ENCODE measurements at places on chromosomes 12 and 14.

DNA sequence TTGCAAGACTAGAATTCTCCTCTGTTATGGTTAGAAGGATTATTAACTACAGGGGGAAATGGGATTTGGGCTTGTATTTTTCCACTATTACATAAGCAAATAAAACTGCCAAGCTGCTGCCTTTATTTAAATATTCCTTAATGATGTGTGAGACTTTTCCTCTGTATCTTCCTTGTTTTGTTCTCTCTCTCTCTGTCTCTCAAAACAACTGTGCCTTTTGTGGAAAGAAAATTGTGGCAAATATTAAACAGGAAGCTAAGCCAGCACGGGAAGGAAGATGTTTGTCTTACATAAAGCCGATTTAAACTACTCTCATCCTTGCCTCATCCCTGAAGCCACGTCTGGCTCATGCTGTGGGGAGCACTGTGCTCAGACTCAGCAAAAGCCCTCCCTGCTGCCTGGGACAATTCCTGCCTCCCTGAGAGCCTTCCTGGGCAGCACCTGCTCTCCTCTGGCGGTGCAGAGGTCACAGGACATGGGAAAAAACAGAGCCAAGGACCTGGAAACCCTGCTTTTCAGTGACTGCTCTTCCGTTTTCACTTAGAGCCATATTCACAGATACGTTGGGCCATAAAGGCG is 237.2 kb downstream of the SLC15A4 start:
- no peak for DNase-seq
- no peak overlapping the region for H3K4me3 ChIP-seq
- no peaks in the 10 kb centered on the region for H3K36me3 ChIP-seq

GRCh38 chr14:89134640-89135039 is 282.4 kb downstream of the FOXN3 start:
- H3K36me3 ChIP-seq: peaks cover 2% of the 10 kb centered on the region
- H3K27me3 ChIP-seq: no peaks in the 10 kb centered on the region
- H3K4me3 ChIP-seq: no peak overlapping the region
- DNase-seq: no peak
- H3K4me1 ChIP-seq: no peaks in the 10 kb centered on the region

GRCh38 chr14:25837551-25837965 is 760.3 kb downstream of the NOVA1 start:
- H3K4me1 ChIP-seq: no peaks in the 10 kb centered on the region
- H3K27ac ChIP-seq: no peak overlapping the region
- H3K36me3 ChIP-seq: no peaks in the 10 kb centered on the region
- no peak overlapping the region for H3K4me3 ChIP-seq
- no peaks in the 10 kb centered on the region for H3K27me3 ChIP-seq
- no peak for DNase-seq

GRCh38 chr12:53976172-53976822 is 1.5 kb upstream of the HOTAIR start:
- H3K4me3 ChIP-seq: no peak overlapping the region
- peaks cover 12% of the 10 kb centered on the region for H3K4me1 ChIP-seq
- H3K27ac ChIP-seq: peak overlapping the region; percentile 51
- H3K27me3 ChIP-seq: peaks cover 80% of the 10 kb centered on the region
- DNase-seq: no peak
- no peaks in the 10 kb centered on the region for H3K36me3 ChIP-seq

DNA sequence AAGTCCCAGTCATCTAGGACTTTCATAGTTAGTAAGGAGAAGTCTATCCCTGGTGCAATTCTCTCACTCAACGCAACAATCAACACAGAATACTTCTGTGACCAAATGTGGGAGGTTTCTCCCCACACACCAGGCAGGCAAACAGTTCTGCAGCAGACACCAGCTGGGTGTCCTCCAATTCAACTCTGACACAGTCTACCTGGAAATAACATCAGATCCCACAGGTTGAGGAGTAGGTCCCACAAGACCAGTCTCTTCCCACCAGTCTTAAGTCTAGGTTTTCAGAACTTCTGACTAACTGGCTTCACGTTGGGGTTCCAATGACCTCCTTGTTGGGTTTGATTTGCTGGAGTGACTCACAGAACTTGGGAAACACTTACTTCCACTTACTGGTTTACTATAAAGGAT is 14.8 kb downstream of the ACOT6 start:
- H3K27me3 ChIP-seq: peaks cover 7% of the 10 kb centered on the region
- no peak for DNase-seq
- peaks cover 2% of the 10 kb centered on the region for H3K36me3 ChIP-seq
- no peak overlapping the region for H3K4me3 ChIP-seq

DNA sequence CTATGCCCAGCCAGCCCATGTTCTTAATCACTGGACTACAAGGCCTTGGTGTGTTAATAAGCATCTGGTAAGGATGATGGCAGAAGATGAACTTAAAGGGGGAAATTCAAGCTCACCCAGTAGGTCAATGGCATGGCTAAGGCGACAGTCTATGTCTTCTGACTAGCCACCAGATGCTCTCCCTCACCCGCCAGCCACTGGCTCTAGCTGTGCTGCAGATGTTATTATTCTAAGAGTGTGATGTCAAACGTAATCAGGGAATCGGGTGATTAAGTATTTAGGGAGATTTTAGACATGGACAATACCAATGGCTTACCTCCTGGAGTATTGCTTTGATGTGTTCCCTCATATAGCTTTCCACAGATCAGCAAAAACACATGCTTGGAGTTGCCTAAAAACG is 39.2 kb upstream of the MAX start:
- no peaks in the 10 kb centered on the region for H3K4me1 ChIP-seq
- no peak overlapping the region for H3K4me3 ChIP-seq
- no peak overlapping the region for H3K27ac ChIP-seq
- peaks cover 33% of the 10 kb centered on the region for H3K27me3 ChIP-seq
- no peak for DNase-seq
- peaks cover 5% of the 10 kb centered on the region for H3K36me3 ChIP-seq

DNA sequence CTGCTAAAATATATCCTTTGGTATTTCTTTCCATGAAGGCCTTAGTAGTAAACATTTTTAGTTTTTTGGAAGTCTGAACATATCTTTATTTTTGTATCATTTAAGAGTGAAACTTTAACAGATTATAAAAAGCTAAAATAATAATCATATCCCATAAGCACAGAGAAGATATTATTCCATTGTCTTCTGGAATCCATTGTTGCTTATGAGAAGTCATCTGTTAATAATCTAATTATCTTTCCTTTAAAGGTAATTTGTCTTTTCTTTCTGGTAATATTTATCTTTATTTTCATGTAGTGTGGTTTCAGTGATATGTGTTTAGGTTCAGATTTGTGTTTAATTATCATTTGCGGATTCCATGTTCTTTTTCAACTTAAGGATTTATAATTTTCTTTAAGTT is 261.7 kb downstream of the MSRB3 start:
- no peaks in the 10 kb centered on the region for H3K36me3 ChIP-seq
- no peaks in the 10 kb centered on the region for H3K4me1 ChIP-seq
- no peak for DNase-seq

GRCh38 chr12:53174881-53175491 is 5.5 kb upstream of the ZNF740 start:
- no peak overlapping the region for H3K4me3 ChIP-seq
- H3K4me1 ChIP-seq: peaks cover 14% of the 10 kb centered on the region
- H3K36me3 ChIP-seq: peaks cover 7% of the 10 kb centered on the region
- no peak for DNase-seq

DNA sequence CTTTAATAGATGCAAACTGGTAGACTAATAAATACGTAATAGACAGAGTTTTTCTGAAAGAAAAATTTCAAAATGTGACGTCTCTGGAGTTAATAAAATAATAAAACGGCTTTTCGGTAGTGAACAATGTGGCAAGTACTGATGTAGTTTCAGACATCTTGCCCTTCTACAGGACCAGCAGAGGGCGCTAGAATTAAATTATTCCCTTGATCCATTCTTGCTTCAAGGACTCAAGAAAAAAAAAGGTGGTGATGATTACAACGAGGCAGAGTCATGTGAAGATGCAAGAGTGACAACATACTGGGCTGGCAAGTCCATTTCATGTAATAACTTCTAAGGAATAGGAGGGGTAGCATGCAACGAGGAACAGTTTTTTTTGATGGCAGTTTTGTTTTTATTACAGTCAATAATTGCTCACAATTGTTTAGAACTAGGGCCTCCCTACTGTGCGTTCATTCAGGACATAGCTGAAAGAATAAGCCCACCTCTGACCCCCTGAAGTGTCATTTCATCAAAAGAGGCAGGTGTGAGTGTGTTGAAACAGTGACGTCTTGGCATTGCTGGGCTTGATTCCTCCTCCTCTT is 101.0 kb upstream of the GZMB start:
- H3K4me1 ChIP-seq: peaks cover 2% of the 10 kb centered on the region
- H3K4me3 ChIP-seq: no peak overlapping the region

DNA sequence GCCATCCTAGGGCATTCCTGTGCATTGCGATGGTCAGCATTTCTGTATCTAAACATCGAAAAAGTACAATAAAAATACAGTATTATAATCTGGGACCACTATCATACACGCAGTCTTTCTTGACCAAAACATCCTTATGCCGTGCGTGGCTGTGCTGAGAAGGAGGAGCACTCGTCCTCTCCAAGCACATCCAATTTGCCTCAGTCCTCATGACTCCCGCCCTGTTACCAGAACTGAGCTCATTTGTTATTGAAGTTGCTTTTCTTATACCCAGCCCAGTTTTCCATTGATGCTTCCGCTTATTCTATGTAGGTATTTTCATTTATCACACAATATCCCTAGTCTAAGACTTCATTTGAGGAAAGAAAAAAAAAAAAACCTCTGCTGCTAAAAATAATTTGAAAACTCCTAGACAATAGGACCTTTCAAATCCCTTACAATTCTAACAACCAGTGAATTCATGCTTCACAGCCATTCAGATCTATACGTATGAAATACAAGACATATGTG is 236.9 kb upstream of the PLEKHG7 start:
- no peak overlapping the region for H3K27ac ChIP-seq
- H3K36me3 ChIP-seq: no peaks in the 10 kb centered on the region
- no peak overlapping the region for H3K4me3 ChIP-seq
- DNase-seq: no peak
- H3K27me3 ChIP-seq: no peaks in the 10 kb centered on the region

GRCh38 chr14:34043627-34044372 is 92.9 kb upstream of the EGLN3 start:
- no peaks in the 10 kb centered on the region for H3K36me3 ChIP-seq
- peak overlapping the region; percentile 68 for H3K4me3 ChIP-seq
- H3K27me3 ChIP-seq: no peaks in the 10 kb centered on the region
- peaks cover 49% of the 10 kb centered on the region for H3K4me1 ChIP-seq
- H3K27ac ChIP-seq: peak overlapping the region; percentile 82

- H3K27ac ChIP-seq: peak overlapping the region; percentile 70
- H3K27me3 ChIP-seq: no peaks in the 10 kb centered on the region
- no peaks in the 10 kb centered on the region for H3K36me3 ChIP-seq
- H3K4me1 ChIP-seq: peaks cover 17% of the 10 kb centered on the region
- H3K4me3 ChIP-seq: no peak overlapping the region
Observed at GRCh38 chr12:27236498-27236897, 7.6 kb upstream of the STK38L start.

DNA sequence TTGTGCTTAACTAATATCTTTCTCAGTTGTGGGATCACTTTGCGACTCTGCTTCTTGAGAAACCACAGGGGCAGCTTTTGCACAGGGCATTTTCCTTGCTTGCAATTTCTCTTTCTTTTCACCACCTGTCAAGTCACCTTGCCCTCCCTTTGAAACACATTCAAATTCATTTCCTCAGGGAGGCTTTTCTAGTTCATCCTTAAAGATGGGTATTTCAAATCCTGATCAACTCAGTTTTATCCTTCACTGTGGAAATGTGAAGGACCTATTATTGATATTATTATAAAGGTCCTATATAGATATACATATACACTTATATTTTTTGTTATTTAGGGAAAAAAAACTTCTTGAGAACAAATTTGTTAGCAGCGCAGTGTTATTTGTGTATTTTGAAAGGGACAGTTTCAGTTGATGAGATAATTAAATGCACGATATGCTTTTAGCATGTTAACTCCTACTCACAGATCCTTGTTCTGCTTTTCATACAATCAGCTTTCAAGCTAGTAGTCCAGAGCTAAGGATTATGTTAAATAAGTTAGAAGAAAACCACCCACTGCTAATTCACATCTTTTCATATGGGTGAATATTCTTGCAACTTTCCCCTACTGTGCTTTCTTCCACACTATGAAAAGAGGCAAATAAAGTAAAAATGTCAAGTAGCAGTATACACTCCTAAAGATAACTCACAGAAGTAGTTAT is 501.4 kb upstream of the RGS6 start:
- no peak overlapping the region for H3K4me3 ChIP-seq
- H3K27me3 ChIP-seq: no peaks in the 10 kb centered on the region
- DNase-seq: no peak
- H3K36me3 ChIP-seq: no peaks in the 10 kb centered on the region
- no peak overlapping the region for H3K27ac ChIP-seq

GRCh38 chr12:52206304-52207040 is 14.7 kb upstream of the KRT80 start:
- DNase-seq: no peak
- peaks cover 12% of the 10 kb centered on the region for H3K4me1 ChIP-seq
- no peak overlapping the region for H3K4me3 ChIP-seq
- peaks cover 71% of the 10 kb centered on the region for H3K27me3 ChIP-seq

- no peak overlapping the region for H3K4me3 ChIP-seq
- no peak overlapping the region for H3K27ac ChIP-seq
- H3K27me3 ChIP-seq: no peaks in the 10 kb centered on the region
- no peaks in the 10 kb centered on the region for H3K36me3 ChIP-seq
- DNase-seq: no peak
Observed at GRCh38 chr12:16148938-16149337, 128.5 kb downstream of the SLC15A5 start.

DNA sequence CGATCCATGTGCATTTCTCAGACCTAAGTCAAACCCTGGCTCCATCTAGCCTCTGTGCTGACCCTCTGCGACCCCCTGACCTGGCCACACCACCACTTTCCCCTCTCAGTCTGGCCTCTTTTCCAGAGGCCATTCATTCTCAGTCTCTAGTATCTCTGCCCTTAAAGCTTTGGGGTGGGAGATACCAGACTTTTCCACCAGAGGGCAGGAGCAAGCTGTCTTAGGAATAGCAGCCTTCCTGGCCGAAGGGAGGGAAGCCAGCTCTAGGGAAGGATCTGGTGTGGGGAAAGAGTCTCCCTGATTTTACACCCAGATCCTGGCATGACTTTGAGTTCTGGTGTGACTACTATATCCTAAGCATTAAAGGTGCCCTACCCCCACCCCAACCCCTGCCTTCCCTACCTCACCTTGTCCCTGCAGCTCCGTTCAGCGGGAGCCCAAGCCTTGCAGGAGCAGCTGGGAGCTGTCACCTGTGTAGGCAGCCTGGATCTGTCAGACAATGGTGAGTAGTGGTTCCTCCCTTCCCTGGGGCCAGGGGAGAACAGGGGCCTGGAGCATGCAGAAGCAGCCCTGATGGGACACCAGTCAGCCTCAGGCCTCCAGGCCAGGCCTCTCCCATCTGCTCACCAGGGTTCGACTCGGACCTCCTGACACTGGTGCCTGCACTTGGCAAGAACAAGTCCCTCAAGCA is 6.6 kb downstream of the CARMIL3 start:
- H3K4me3 ChIP-seq: no peak overlapping the region
- no peaks in the 10 kb centered on the region for H3K36me3 ChIP-seq
- no peak overlapping the region for H3K27ac ChIP-seq
- H3K27me3 ChIP-seq: peaks cover 15% of the 10 kb centered on the region

- H3K36me3 ChIP-seq: no peaks in the 10 kb centered on the region
- no peak overlapping the region for H3K4me3 ChIP-seq
- DNase-seq: no peak
- peaks cover 8% of the 10 kb centered on the region for H3K4me1 ChIP-seq
Observed at GRCh38 chr14:70624972-70625371, 16.7 kb upstream of the TTC9 start.
